Tibial artery (tissue), 4 donors: ENCODE measurements at places on chromosomes 6 and 20.

GRCh38 chr6:123434186-123434585 lies 202.6 kb downstream of the TRDN start:
- DNase-seq = no peak

- no peak for DNase-seq
Measured at GRCh38 chr6:11264100-11264499, 31.6 kb upstream of the NEDD9 start.

GRCh38 chr6:20433321-20433720 lies 31.6 kb downstream of the E2F3 start:
- DNase-seq = no peak

- DNase-seq = no peak
Measured at GRCh38 chr20:46191168-46191540, 73.0 kb downstream of the CD40 start.

GRCh38 chr20:33897313-33897912 lies 86.3 kb downstream of the CHMP4B start:
- no peak for DNase-seq

DNA sequence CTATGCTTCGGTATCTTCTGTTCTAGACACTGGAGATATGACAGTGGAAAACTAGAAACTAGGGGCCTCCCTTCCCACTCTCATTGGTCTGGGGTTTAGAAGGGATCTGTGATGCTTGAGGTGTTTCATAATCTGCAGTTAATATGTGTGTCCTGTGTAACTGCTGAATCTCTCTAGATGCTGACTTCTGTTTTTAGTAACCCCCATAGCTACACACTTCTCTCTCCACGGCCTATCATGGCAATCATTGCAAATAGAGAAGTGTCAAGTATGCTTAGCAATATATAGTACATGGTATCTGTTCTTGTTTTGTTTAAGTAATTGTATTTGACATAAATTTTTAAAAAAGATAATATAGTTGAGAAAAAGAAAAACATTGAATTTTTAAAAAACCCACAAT lies 394.6 kb upstream of the MMS22L start:
- DNase-seq = no peak

DNA sequence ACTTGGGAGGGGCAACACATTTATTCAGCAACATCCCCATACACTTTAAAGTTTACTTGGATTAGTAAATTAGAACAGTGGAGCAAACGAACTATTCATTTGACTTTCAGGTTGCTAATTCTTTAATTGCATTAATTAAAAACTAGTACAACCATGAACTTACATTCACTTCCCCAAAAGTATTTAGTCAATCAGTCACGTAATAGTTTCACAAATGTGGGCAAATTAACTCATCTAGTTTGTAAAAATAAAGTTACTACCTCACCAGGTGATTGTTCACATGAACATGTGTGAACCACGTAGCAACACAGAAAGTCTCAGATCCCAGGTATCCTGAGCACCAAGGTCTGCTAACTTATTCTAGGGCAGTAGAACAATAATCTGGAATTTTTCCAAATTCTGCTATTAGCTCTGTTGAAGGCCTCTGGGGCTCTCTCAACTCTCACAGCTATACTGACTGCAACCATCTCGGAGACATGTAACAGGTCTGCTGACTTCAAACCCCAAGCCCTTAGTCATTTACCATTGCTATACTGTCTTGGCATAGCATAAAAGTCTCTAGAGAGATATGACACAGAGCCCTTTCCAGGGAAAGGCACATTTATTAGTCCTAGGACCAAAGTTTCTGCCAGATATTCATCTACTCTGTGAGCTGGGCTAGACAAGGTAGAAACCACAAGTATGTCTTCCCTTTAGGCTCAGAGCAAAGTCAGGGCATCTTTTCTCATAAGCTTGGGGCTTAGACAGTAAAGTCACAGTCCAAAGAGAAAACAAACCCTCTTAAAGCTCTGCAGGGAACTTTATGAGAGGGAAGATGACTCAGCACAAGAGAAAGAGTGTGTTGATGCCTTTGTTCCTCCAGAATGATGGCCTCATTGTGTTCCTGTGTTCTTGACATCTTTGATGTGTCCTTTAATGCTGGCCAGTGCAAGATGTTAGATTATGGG lies 50.9 kb upstream of the CCDC28A start:
- no peak for DNase-seq

GRCh38 chr6:25578538-25578937 lies 73.5 kb upstream of the SCGN start:
- no peak for DNase-seq

DNA sequence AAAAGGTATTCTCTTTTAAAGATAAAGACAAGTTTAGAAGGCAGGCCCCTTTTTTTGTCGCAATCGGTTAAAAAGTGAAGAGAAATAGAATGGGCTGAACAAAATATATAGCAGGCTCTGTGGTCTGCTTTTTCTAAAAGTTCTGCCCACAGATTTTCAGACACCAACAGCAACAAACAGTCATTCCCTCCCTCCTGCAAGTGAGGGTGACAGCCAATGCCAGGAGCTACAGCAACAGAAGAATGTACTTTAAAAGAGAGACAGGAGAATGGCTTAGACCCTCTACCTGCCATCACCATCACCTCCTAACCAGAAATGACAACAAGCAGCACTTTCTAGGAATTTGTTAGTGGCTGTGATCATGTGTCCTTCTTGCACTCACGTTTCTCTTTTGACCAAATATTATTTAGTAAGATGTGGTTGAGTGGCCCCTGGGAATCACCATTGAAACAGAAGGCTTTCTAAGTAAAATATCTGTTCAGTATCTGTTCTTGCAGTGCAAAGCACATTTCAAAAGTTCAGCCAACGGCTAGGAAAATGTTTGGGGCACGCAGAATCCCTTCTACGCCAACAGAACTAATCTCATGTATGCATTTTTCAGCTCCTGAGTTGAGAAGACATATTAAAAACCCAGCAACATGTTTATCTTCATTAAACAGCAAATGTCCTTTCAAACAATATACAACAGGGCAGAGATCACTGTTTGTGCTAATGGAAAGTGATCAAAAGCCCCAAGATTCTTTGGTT lies 248.5 kb downstream of the ATXN1 start:
- DNase-seq = no peak

DNA sequence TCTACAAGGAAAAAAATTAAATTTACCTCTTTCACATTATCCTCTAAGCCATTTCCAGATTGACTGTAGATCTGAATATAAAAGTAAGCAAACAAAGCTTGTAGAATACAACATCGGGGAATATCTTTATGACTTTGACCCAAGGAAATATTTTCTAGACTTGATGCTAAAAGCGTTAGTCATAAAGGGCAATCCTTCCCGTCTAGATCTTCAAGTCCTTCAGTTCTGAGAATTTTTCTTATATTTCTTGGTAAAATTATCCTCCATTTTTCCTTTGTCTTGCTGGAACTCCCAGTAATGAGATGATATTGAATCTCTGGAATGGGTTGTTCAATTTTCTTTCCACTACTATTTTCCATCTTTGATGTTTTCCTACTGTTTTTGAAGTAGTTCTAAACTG lies 77.8 kb upstream of the ZNF184 start:
- DNase-seq = no peak

DNA sequence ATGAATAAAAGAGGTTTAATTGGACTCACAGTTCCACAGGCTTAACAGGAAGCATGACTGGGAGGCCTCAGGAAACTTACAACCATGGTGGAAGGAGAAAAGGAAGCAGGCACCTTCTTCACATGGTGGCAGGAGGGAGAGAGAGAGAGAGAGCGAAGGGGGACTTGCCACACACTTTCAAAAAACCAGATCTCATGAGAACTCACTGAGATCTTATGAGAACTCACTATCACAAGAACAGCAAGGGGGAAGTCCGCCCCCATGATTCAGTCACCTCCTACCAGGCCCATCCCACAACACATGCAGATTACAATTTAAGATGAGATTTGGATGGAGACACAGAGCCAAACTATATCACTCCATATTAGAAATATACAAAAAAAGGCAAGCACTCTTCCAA lies 6.1 kb upstream of the SIRPD start:
- DNase-seq = no peak
